Activated CD8-positive, alpha-beta T cell treated with anti-CD3 and anti-CD28 coated beads for 36 hours (primary cell): ENCODE measurements at places on chromosomes 13 and 19. TPM values are rescaled to one million over a fixed set of nuclear protein-coding genes. Genes with fewer than 3 reads are reported as not detected.

DNA sequence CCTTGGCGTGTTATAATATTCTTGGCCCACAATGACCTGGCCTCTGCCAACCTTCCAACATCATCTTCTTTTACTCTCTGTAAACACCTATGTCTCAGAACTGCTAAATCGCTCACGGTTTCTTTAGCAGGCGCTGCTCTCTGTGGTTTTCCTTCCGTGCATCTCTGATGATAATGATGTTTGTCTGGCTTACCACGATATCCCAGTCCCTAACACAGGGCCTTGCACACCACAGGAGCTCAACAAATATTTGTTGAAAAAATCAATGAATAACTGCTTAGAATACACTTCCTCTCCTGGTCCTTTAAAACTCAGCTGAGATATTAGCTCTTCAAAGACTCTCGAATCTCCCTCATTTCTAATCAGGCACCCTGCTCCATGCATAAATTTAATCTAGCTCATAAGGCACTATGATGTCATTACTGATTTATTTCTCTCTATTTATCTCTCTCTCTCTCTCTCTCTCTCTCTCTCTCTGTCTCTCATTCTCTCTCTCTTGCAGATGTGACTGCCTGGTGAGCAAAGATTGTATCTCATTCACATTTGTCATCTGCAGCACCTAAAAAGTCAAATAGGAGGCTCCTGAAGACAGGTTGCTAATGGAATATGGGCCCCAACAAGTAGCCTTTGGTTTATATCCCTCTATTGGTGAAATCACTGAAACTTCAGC is 206.4 kb downstream of the NHLRC3 start:
- DNase-seq: no peak

The RASL11A gene
- total RNA-seq: 3.1 TPM

- DNase-seq: no peak
Measured at GRCh38 chr19:2547721-2548120, 71.8 kb downstream of the GADD45B start.

DNA sequence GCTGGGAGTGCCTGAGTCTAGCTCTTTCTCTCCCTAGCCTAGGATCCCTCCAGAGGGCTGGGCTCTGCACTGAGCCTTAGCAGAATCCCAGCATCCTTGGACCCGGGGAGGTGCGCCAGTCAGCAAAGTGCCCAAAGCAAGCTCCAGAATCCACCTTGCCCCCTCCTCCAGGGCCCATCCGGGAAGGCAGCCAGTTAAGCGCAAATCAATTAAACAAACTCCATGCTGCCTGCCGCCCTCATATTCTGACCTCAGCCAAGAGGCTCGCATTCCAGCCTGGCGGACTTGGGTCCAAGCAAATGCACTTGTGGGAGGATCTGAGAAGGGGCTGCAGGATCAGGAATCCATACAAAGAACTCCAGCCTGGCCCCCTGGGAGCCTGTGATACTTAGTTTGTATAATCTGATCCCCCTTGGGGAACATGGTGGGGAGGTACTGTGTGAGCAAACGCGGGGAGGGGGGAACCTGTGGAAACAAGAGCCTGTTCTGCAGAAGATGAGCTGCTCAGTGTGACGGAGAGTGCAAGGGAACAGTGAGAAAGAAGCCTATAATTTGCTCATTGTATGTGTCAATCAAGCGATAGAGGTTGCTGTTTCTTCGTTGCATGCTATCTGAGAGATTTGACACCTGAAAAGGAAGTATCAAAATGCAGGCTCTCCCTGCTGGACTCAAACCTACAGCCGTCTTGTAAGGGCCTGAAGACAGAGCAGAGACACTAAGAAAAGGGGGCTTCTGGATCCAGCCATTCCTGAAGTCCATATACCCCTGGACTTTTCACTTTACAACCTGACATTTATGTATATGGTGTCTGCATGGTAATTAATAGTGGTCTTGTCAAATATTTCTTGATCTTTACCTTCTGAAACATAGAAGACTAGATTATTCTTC is 29.4 kb downstream of the ZNRF4 start:
- DNase-seq: no peak

DNA sequence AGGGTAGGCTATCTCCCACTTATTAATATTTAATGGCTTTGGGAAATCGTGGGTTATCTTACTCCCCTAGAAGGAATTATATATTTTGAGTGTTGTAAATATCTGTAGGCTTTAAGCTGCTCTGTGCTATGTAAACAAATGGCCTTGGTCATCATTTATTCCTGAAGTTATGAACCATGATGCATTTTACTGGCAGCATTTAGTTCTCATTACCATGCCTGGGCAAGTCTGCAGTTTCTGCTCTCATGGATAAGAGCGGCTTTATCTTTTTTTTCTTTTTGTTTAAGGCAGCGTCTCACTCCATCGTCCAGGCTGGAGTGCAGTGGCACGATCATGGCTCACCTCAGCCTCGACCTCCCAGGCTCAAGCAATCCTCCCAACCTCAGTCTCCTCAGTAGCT is 156.1 kb downstream of the IRS2 start:
- DNase-seq: no peak

The KLK1 gene
- 0.65 TPM for total RNA-seq

GRCh38 chr13:21120191-21120590 is 56.2 kb downstream of the SKA3 start:
- DNase-seq: no peak

The DNAAF3 gene
- total RNA-seq: not detected

DNA sequence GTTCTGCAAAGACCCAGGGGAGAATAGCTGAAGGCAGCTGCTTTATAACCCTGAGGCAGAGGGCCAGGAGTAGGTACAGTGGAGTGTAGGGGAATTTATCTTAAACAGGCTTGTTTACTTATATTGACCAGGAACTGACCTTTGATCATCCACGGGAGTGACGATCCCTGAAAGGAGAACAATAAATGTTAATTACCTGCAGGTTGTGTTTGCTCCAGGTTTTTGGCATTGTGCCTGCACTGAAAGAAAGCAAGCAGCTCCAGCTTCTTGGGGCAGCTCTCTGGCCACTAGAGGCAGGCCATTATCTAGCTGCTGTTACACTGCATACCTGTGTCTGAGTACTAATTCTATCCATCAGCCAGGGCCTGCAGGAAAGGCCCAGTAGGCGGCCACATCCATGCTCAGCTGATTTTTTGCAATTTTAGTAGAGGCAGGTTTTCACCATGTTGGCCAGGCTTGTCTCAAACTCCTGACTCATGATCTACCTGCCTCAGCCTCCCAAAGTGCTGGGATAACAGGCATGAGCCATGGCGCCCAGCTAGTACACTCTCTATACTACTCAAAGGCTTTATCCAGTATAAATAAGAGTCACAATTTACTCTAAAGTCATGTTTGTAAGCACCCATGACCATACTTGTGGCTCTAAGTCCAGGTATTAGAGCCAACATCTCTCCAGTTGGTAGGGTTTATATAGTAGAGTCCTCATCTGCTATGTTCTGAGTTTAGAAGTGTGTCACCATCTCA is 8.5 kb upstream of the ZNF91 start:
- DNase-seq: no peak

The C19orf81 gene
- 3.2 TPM for total RNA-seq

DNA sequence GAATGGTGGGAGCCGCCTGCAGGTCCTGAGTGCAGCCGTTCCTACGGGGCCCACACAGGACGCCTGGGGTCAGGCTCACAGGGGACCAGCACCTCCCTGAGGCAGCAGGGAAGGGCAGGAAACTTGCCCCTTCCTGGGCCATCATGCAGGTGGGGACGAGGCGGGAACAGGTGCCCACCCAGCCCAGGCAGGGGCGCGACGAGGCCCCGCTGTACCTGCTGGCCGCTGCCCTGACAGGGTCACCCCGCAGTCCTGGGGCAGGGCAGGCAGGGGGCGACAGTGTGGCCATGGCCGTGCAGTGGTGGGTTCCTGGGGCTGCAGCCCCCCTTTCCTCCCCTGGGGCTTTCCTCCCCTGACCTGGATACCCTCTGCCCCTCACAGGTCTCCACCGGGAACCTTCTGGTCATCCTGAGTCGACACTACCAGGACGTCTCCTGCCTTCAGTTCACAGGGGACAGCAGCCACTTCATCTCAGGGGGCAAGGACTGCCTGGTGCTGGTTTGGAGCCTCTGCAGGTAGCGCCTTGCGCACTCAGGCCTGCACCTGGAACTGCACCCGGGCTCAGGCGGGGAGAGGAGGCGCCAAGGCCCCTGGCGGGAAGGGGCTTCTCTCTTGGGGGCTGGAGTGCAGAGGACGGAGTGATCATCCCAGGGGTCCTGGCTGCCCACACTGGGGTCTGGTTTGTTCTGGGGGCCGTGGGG is 5.4 kb downstream of the WDR18 start:
- no peak for DNase-seq

DNA sequence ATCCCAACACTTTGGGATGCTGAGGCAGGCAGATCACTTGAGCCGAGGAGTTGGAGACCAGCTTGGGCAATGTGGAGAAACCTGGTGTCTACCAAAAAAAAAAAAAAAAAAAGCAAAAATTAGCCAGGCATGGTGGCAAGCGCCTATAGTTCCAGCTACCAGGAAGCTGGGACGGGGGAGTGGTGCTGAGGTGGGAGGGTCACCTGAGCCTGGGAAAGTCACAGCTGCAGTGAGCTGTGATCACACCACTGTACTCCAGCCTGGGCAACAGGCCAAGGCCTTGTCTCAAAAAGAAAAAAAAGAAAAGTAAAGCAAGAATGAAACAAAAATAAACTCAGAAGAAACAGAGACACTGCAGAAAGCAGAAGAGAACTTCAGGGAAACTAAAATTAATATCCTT is 31.6 kb downstream of the MTRF1 start:
- DNase-seq: no peak

The ZNF225 gene
- total RNA-seq: 4.4 TPM

- peak; percentile 49 for DNase-seq
Measured at GRCh38 chr19:1874554-1875185, 10.6 kb downstream of the ABHD17A start.

DNA sequence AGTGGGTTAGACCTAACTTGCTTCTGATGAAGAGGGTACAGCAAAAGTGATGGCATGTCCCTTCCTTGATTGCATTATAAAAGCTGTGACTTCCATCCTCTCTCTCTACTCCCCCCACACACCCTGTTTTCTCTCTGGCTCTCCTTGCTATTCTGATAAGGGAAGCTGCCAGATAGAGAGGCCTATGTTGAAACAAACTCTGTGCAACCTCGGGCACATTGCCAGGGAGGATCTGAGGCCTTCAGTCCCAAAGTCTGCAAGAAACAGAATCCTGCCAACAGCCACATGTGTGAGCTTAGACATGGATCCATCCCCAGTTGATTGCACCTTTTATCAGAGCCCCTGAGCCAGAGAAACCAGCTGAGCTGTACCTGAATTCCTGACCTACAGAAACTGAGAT is 44.8 kb upstream of the ARGLU1 start:
- no peak for DNase-seq

- DNase-seq: no peak
Measured at GRCh38 chr19:21519488-21519887, 14.1 kb downstream of the ZNF429 start.

GRCh38 chr19:54389553-54389952 is 24.8 kb upstream of the LAIR1 start:
- DNase-seq: no peak

- no peak for DNase-seq
Measured at GRCh38 chr13:25001476-25002206, 94.3 kb upstream of the PABPC3 start.

DNA sequence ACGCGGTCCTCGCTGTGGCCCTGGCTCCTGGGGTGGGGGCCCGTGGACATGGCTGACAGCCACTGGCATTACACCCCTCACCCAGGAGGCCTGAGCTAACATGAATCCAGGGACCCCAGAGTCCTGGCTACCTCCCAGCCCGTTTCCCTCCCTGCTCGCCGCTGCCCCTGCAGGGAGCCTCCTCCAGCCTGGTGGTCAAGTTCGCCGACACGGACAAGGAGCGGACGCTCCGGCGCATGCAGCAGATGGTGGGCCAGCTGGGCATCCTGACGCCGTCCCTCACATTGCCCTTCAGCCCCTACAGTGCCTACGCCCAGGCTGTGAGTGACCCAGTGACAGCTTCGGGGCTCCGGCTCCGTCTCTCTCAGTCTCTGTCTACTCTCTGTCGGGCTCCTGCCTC is 56.6 kb downstream of the CELF5 start:
- no peak for DNase-seq

The PAF1 gene
- total RNA-seq: 35.5 TPM

The ZNF296 gene
- 6.3 TPM for total RNA-seq

The LRRC25 gene
- total RNA-seq: not detected

DNA sequence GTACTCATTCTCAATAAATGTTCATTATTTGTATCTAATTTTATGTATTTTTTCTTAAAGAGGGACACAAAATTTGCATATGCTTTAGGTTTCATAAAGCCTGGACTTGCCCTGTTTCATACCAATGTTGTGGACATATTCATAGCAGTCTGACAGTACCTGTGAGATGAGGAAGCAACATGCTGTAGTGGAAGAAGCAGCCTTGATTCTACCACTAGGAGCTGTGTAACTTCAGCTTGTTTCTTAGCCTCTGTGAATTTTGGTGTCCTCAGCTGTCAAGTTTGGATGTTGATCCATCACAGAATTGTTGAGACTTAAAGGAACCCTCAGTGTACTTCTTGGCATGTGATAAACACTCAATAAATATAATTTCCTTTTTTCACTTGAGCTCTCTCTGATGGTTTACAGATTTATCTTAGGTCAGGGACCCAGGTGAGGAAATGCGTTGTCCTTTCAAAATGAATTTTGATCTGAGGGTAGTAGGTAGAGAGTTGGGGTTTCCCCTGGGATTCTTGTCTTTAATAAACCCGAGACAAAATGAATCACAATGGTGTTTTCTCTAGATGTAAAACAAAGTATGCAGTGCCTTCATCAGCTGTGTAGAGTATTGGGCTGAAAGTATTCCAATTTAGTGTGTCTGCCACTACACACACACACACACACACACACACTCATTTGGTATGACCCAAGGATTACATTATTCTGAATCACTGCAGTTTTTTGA is 152.1 kb downstream of the KCNRG start:
- DNase-seq: no peak

- no peak for DNase-seq
Measured at GRCh38 chr19:2062389-2062729, 11.3 kb upstream of the MKNK2 start.

DNA sequence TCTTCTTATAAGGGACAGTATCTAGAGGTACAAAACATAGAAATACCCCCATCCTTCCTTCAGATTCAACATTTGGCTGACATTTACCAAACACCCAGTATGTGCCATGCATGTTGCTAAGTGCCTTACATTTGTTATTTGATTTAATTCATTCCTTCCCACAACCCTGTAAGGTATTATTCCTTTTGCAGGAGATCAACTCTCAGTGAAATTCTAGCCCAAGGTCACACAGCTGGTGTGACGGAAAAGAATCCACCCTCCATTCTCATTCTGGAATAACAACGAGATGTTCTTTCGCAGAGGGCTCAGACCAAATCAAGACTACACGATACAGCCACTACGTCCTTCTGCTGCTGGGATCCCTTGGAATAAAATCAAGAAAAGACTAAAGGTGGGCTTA is 67.8 kb downstream of the C13orf42 start:
- no peak for DNase-seq

DNA sequence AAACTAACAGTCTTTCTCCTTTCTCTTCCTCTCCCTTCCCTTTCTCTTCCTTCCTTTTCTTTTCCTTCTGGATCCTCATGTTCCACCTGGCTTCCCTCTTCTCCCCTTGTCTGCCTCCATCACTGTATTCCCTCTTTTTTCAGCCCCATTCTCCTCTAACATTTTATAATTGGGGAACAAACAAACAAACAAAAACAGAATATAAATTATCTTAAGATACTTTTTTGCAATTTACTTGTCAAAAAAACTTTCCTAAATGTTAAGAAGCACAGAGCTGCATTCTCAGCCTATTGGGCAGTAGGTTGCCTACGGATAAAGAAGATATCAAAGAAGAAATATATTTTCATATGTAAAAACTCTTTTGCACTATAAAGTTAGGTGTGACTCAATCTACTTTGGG is 1382.2 kb upstream of the MIR17HG start:
- DNase-seq: no peak

GRCh38 chr19:482186-483041 is 13.9 kb upstream of the MADCAM1 start:
- no peak for DNase-seq
